Right ventricle myocardium superior (tissue), 1 donor: ENCODE measurements at places on chromosomes 4 and X. TPM values are rescaled to one million over a fixed set of nuclear protein-coding genes. Genes with fewer than 3 reads are reported as not detected.

The NIPAL1 gene
- total RNA-seq: 0.43 TPM

The TBX22 gene
- not detected for total RNA-seq

The SHISA3 gene
- total RNA-seq: 6.7 TPM

The SPANXN4 gene
- not detected for total RNA-seq

The GC gene
- total RNA-seq: 0.24 TPM

The SNX12 gene
- total RNA-seq: 45.0 TPM

The GUCY1A1 gene
- total RNA-seq: 82.5 TPM

The ENAM gene
- total RNA-seq: 3.8 TPM

The ATP1B4 gene
- total RNA-seq: not detected

The PABPC1L2A gene
- total RNA-seq: not detected

The PSAPL1 gene
- not detected for total RNA-seq

The GAGE12H gene
- not detected for total RNA-seq

The TCEAL7 gene
- total RNA-seq: 1.7 TPM

The AADAT gene
- total RNA-seq: 1.6 TPM

The CLDN34 gene
- not detected for total RNA-seq

The PCDH10 gene
- total RNA-seq: 0.08 TPM

The CFAP99 gene
- total RNA-seq: not detected

The ADH1C gene
- total RNA-seq: 6.9 TPM

The TEX13C gene
- not detected for total RNA-seq

The MYOZ2 gene
- 705 TPM for total RNA-seq

The ARMCX1 gene
- total RNA-seq: 29.8 TPM

The SPANXB1 gene
- total RNA-seq: not detected

The RAB39B gene
- not detected for total RNA-seq

The PROM1 gene
- total RNA-seq: 2.1 TPM

The LONRF3 gene
- 2.9 TPM for total RNA-seq

The CT45A5 gene
- not detected for total RNA-seq
